ENCODE measurements at places on chromosomes 4 and X.

DNA sequence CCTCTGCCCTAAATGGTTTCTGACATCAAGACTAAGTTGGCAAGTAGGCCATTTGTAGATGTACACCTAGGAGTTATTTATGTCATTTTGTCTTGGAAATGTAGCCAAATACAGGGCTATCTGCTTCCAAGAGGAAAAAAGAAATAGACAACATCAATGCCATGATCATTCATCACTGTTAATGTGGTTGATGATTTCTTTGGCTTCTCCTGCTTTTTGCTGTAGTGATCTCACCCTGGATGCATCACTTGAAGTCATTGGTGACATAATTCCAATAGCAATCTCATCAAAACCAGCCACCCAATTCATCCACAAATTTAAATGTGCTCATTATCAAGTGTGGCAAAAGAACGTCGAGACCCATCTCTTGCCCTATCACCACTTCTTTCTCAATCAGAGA is 222.6 kb upstream of the PPARGC1A start:
- DNase-seq: no peak

DNA sequence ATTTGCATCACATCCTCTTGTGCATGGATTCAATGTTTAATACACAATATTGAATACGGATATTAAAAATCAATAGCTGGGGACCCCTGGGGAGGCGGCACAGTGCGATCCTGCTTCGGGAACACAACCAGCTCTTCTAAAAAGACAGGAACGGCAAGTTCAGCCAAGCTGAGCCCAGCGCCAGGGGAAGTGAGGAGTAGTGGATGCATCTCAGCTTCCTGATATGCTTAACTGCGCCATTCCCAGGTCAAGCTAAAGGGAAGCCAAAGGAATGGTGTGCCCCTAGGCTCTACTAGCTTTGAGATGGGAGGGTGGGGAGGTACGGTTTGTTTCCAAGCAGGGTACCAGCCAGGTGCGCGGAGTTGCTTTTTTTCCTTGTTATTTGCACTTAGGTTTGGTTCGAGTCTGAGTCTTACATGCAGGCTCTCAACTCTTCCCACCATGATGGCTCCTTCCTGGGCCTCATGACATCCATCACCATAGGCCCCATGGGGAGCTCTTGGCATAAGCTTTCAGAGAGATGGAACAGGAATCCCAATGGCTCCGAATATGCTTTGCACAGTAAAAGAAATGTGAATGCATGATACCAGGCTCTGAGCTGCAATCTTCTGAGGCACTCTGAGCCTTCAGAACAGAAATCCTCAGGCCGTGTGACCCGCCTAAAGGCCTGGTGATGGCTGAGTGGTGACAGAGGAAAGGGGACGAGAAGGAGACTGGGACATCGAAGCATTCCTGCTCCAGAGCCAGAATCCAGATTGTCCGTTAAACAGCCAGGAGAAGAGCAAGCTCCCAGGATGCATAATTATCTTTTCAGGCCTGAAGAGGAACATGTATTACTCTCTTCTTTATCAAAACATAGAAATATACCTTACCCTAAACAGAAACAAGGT is 51.8 kb upstream of the BCOR start:
- no peak for DNase-seq

DNA sequence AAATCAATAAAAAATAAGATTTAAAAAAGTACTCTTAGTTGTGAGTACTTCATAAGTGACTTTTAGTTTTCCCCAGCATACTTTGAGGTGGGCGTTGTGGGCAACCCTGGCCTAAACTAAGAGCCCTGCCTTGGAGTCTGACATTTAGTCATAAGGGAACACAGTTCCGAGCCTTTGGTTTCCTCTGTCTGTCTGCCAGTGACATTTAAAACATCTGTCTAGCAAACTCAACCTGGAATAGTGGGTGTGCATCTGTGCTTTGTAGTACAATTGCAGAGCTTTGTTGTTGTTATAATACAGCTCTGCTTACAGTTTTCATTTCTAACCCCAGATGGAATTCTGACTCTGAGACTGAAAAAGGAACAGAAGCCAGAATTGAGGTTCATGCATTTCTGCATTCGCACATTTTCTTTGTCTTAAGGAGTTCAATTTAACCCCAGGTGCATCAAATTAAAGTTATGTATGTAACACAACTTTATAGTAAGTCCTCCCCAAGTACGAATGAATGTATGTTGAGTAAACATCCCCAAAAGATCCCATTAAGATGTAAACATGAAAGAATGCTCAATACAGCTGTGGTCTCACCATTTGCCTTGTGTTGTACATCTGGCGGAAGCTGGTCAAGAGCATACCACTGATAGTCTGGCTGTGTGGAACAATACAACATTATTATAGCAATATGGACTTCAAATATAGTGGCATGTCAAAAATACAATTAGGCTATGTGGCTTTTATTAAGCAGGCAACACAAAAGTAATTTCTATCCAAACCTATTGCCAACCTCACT is 25.9 kb downstream of the TNIP3 start:
- DNase-seq: no peak

DNA sequence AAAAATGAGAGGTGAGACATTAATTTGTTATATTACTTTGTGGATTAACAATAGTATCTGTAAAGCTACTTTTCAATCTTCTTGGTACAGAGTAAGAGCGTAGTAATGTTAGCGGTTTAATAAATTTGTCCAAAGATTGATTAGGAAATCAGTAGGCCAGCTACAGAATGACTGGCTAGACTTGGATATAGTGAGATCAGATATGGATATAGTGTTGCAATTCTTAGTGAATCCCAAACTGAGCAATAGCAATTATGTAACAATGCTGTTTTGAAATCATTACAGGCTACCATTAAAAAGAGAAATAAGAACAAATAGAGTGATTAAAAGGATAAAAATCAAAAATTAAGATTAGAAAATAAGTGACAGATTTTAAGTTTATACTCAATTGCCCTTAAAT is 847 bp upstream of the UGT2A2 start:
- DNase-seq: no peak

- DNase-seq: no peak
Observed at GRCh38 chr4:140789759-140790158, 33.6 kb upstream of the TBC1D9 start.

DNA sequence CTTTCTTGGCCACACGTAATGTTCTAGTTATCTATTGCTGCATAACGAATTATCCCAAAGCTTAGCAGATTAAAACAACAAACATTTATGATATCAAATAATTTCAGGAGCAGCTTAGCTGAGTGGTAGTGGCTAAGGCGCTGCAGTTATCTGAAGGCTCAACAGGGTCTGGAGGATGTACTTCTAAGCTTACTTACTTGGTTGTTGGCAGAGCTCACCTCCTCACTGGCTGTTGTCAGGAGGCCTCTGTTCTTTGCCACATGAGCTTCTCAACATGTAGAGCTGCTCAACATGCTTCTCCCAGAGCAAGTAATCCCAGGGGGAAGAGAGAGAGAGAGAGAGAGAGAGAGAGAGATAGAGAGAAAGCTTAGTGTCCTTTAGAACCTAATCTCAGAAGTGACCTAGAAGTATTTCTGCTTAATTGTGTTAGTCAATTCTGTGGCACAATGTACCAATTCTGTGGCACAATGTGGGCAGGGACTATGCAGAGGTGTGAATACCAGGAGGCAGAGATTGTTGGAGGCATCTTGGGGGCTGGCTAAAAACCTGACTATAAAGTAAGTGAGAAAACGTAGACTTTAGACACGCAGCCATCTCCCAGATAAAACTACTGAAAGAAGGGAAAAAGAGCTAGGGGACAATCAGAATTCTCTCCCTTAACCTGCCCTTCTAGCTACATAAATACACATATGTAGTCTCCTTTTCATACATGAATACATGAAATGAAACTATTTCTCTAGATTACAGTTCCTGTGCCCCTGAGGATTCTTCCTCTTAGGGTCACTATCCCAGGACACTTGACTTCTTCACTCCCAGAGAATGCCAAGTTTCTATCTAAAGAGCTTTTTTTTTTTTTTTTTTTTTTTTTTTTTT is 40.2 kb downstream of the HOPX start:
- DNase-seq: no peak

DNA sequence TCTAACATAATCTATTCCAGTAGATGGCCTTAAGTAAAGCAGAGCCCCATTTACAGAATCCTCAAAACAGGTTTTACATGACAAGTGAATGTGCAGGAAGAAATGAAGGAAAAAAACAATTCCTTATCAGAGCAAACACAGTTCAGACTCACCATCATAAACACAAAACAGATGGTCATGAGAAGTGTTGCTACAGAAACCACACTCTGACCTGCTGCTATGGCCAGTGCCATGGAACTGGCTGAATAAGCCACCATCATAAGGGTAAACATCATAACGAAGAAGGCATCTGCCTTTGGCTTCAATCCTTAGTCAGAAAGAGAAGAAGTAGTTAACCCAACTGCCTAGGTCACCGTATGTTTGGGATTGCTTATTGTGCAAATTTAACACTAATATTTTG is 61.1 kb downstream of the ABCG2 start:
- no peak for DNase-seq

All from stimulated activated CD4-positive, alpha-beta T cell treated with anti-CD3 and anti-CD28 coated beads, TNF-alpha, amount 100 ng/mL, for 4 hours (primary cell).